Stimulated activated CD4-positive, alpha-beta T cell treated with anti-CD3 and anti-CD28 coated beads, TNF-alpha, amount 100 ng/mL, for 24 hours (primary cell): ENCODE measurements at places on chromosomes 5 and 9.

- DNase-seq: no peak
These were observed 254.6 kb downstream of the ASTN2 start for GRCh38 chr9:117160254-117160653.

GRCh38 chr9:107487521-107488374, 1.8 kb downstream of the KLF4 start:
- DNase-seq: no peak

DNA sequence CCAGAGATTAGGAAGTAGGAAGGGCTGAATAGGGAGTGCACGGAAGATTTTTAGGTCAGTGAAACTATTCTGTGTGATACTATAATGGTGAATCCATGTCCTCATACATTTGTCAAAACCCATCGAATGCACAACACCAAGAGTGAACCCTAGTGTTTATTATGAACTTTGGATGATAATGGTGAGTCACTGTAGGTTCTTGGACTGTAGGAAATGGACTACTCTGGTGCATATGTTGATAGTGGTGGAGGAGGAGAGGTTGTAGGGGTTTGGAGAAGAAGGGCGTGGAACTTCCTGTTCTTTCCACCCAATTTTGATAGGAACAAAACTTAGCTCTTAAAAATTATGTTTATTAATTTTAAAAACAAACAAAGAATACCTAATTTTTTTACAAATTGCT, 14.3 kb downstream of the CTSL start:
- no peak for DNase-seq

- DNase-seq: no peak
These were observed 129.5 kb downstream of the TTLL11 start for GRCh38 chr9:121963528-121963995.

DNA sequence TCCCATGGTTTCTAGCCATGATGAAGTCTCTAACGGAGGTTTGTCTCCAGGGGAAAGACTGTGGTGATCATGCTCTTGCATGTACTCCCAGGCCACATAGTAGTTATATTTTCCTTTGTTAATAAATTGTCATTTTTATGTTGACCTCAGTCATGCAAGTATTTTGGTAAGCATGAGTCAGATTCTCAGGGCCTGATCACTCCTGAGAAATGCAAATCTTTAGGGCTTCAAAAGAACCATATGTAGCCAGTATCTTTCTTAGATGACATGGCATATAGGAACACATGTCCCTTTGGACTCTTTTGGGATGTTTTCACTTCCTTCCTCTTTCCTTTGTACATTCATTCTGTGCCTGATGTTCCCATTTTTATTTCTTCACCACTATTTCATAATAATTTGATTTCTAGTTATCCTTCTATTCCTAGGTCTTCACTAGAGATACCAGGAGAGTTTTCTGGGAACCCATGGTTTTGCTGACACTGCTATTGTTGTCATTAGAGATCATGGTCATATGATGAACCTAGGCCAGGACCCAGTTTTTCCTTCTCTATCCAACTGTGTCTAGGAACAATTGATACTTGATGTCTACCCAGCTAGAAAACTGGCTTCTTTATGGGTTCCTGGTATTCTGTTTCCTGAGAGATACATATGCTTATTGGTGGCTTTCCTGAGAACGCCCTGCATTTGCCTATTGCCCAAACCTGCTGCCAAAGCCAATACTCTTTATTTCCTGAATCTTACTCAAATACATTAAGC, 248.1 kb upstream of the NREP start:
- no peak for DNase-seq

GRCh38 chr5:12662545-12663314, 758.5 kb upstream of the CTNND2 start:
- DNase-seq: no peak

- DNase-seq: peak; percentile 27
These were observed 138.9 kb downstream of the GADD45G start for GRCh38 chr9:89743573-89744254.

- DNase-seq: no peak
These were observed 76.7 kb downstream of the GRAMD2B start for GRCh38 chr5:126499853-126500342.

DNA sequence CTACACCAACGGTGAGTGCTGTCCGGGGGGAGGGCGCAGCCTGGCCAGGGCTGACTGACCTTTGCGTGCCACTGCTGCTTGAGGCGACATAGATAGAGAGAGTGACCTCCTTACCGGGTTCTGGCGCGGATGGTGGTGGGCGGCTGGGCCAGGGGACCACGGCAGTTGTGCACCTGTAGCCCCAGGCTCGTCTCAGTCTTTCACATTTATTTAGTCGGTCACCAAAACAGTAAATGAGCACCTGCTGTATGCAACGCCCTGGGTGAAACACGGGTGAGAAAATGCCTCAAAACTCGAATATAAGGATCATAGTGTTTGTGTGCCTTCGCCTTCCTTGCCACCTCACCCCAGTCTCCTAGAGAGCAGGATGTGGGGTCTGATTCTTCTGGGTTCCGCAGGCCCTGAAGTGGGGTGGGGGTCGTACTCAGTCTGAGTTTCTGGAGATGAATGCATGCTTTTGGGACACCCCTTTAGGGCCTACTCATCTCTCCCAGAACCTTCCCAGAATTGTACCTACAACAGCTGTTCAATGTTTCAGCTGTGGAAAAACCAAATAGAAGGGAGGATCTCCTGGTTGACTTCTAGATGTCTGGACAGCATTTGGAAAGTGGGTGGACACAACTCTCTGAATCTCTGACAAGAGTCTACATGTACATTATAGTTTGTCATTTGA, 714 bp downstream of the SEC24A start:
- DNase-seq: no peak

GRCh38 chr9:115296831-115297565, 179.0 kb upstream of the TNC start:
- no peak for DNase-seq

- no peak for DNase-seq
These were observed 174.3 kb downstream of the PRR16 start for GRCh38 chr5:120638449-120638848.

DNA sequence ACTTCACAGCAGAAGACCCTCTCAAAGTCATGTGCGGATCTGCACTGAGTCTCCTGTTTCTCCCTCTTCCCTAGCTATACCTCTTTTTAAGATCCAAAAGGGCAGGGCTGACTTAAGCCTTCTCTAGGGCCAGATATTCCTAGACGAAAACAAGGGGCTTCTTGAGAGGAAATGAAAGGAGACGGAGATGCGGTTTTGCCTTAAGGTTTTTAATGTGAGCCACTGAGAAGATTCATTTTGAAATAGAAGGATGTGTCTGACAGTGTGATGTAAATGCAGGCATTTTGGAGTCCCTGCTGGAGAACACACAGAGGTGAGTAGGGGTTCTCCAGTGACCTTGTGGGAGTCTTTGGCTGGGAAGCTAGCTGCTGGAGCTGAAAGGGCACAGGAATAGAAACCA, 15.6 kb upstream of the IL12B start:
- DNase-seq: no peak

- no peak for DNase-seq
These were observed 369.5 kb downstream of the PRELID2 start for GRCh38 chr5:145465474-145466263.

DNA sequence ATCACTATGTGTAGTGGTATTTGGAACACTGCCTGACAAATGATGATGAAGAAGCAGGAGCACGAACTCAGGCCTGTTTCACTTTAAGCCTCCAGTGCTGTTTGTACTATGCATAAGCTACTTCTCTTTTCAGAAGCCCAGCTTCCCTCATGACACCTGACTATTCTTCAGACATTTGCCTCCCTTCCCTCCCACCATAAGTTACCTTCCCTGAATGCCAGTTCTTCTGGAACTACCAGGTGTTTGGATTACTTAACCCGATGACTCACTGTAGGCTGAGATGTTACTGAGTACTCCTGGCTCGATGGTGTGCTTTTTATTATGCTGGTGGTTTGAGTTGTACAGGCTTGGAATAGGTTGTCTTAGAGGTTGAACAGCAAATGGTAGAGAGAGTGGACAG, 180.0 kb downstream of the SPATA31D1 start:
- DNase-seq: no peak

DNA sequence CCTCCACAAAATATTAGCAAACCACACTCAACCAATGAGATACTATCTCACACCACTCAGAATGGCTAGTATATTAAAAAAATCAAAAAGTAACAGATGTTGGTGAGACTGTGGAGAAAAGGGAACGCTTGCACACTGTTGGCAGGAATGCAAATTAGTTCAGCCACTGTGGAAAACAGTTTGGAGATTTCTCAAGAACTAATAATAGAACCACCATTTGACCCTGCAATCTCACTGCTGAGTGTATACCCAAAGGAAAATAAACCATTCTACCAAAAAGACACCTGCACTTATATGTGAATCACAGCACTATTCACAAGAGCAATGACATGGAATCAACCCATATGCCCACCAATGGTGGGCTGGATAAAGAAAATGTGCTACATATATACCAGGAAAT, 393.5 kb downstream of the PDE4D start:
- DNase-seq: no peak

GRCh38 chr5:13695076-13695712, 249.3 kb downstream of the DNAH5 start:
- no peak for DNase-seq

GRCh38 chr5:23459214-23459613, 48.2 kb upstream of the PRDM9 start:
- DNase-seq: no peak

- no peak for DNase-seq
These were observed 187.6 kb downstream of the CETN3 start for GRCh38 chr5:90221951-90222350.

DNA sequence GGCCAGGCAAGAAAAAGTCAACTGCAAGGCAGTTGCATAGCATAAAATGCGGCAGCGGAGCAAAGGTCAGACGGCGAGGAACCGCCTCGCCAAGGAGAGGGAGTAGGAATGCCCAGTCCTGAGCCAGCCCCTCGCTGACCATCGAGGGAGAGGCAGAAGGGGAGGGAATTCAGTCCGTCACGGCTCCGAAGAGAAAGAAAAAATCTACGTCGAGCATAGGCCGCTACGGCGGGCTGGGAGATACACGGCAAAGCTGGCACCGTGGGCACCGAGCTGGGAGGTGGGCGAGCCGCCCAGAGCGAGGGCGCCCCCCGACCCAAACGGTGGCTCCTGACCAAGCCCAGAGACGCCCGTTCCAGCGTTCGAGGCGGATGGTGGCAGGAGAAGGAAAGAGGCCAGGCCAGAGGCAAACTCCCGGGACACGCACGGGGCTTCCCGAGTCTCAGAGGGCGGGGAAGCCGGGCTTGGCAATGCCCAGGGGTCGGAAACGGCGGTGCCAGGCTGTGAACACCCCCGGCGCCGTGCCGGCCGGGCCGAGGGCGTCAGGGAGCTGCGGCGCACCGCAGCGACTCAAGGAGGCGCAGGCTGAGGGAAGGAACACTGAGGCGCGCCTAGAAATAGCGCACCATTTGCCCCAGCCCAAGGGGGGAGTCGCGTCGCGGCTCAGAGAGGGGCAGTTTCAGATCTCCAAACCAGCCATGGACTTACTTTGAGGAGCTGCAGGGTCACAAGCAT, 518 bp downstream of the SPRY4 start:
- DNase-seq: no peak

DNA sequence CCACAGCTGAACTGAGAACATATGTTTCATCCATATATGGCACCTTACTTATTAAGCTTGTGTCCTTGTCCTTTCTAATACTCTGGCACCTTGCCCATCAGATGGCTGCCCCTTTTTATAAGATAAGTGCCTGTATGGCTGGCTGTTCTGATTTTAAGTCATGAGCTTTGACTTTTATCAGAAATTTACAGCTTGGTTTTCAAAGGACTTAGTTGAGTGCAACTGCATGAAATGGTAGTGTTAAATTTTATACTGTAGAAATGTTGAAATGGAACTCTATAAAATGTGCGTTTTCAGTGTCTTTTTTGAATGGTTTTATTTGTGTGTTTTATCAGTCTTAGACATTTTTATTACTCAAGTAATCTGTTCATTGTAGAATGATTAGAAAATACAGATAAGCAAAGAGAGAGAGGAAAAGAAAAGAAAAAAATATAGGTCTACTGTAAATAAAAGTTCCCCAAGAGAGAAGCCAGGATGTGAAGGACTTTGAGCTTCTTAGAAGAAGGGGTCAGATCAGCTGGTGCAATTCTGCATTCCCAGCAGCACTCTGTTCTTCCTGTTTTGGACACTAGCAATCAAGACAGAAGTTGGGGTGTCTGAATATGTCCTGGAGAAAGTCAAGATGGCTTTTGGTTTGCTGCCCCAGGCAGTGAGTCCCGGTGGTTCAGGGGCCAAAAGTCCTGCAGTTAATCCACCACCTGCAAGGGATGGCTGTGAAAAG, 38.9 kb downstream of the ARHGAP26 start:
- DNase-seq: no peak

- DNase-seq: no peak
These were observed 45.0 kb upstream of the IPPK start for GRCh38 chr9:92714787-92715487.

DNA sequence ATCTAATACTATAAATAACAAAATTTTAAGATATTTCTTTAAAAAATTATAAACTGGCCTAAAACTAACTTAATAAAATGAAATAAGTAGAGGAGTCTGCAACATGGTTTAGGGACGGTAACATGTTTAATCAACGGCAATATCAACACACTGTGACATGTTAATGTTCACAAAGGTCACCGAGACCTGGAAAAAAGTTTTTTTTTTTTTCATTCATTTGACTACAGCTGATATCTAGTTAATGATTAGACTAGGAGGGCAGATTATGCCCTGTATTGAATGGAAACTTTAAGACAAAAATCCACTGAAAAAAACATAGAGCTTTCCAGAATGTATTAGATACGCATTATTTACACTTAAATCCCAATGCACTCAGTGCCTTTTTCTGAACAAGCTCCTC, 67.0 kb upstream of the CDK5RAP2 start:
- no peak for DNase-seq

GRCh38 chr9:125690679-125691078, 16.3 kb downstream of the MAPKAP1 start:
- no peak for DNase-seq

GRCh38 chr5:142611154-142611553, 74.7 kb downstream of the FGF1 start:
- DNase-seq: peak; percentile 40

- no peak for DNase-seq
These were observed 196.5 kb upstream of the NREP start for GRCh38 chr5:111953351-111954127.

GRCh38 chr5:7882926-7883325, 14.0 kb downstream of the MTRR start:
- no peak for DNase-seq

DNA sequence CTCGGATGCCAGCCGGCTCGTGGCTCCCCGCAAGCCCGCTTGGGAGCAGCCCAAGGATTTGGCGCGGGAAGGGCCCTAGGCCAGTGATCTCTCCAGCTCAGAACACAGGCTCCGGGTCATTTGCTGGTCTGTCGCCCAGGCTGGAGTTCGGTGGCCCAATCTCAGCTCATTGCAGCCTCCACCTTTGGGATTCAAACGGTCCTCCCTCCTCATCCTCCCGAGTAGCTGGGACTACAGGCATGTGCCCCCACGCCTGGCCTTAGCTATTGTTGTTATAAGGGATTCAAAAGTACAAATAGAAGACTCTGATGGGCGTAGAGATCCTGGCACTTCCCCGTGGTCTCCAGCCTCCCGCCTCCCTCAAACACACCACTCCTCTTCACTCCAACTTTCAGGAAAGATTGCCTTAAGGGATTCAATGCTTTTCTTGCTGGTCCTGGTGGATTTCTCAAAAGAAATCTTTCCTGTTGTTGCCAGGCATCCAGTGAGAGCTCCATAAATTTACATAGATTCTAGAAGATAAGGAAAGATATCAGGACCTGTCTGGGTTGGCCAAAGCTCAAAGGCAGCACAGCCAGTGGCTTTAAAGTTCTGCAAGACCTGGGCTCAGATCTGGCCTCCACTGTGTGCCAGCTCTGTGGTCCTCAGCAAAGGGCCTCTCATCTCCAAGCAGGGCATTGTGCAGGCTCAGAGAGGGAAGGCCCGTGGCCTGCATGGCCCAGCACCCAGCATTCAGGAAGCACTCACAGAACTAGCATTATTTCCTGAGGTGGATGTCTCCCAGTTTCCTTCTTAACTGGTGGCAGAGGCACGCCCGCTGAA, 1.0 kb downstream of the AIF1L start:
- no peak for DNase-seq
